ENCODE measurements at places on chromosomes 12 and 14.

DNA sequence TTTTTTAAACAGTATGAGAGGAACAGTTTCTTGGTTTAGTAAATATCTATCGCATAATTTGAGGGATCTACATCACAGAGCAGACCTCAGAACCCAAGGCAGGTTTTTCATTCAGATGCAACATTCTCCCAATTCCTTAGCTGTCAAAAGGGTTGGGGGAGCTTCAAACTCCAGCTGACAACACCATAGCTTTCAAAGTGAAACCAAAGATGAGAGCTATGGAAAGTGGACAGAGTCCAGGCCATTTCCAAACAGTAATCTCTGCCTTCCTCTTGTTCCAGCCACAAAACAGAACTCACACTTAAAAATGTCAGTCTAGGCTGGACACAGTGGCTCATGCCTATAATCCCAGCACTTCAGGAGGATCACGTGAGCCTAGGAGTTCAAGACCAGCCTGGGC lies 87.8 kb downstream of the SPRING1 start:
- DNase-seq, result peak; percentile 35

DNA sequence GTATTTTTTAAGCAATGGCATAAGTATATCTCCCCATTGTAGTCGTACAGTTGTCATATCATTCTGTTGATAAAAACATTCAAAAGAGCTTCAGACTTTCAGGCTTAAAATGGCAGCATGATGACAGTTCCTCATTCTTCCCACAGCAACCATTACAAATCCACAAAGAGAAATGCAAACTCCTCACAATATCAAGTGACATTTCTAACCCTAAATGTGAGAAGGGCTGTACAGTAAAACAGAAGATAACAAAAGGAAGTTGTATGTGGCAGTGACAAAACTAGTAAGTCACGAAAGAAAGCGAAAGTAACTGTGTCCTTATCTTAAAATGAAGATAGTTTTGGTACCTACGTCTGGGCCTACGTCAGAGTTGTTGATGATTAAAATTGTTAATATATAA lies 46.7 kb downstream of the GXYLT1 start:
- peak; percentile 32 for DNase-seq

GRCh38 chr14:56794088-56794556 lies 16.2 kb downstream of the OTX2 start:
- DNase-seq, result no peak

DNA sequence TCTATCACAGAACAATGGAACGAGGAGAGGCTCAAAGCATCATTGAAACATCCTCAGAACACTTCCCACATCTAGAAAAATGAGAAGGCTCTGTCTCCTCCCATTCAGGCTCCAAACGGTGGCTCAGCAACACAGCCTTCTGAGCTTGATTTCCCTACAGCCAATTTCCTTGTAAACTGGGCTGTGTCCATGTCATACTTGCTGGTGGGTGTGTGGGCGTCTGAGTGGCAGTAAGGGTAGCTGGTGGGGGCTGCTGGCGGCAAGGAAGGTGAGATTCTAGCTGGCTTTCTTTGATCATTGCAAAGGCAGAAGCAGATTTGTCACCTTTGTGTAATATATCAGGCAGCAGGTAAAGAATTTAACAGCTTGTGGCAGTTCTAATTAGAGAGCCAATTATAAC lies 163.7 kb downstream of the CALM1 start:
- DNase-seq, result no peak

GRCh38 chr14:72894323-72894622 lies 372 bp upstream of the DPF3 start:
- DNase-seq, result no peak

- no peak for DNase-seq
These were observed 1.3 kb downstream of the TRIM9 start for GRCh38 chr14:51093371-51094281.

GRCh38 chr12:49944046-49944445 lies 6.5 kb upstream of the AQP2 start:
- no peak for DNase-seq

DNA sequence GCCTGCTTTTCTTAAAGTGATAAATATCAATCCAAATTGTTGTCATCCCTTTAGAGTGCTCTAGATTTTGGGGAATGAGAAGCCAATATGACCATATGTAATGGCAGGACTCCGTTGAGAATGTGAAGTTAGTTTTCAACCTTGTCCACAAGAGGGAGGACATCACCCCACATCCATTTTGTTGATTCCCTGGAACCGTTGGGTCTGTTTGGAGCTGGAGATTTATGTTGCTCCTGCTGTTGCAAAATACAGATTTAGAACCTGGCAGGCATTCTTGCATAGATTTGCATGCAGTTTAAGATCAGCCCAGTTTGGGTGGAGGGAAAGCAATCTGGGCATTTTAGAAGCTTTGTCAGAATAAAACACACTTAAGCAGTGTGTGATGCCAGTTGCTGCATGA lies 620.1 kb downstream of the NRXN3 start:
- DNase-seq, result no peak

GRCh38 chr14:22748631-22749068 lies 17.8 kb upstream of the OXA1L start:
- DNase-seq, result no peak

DNA sequence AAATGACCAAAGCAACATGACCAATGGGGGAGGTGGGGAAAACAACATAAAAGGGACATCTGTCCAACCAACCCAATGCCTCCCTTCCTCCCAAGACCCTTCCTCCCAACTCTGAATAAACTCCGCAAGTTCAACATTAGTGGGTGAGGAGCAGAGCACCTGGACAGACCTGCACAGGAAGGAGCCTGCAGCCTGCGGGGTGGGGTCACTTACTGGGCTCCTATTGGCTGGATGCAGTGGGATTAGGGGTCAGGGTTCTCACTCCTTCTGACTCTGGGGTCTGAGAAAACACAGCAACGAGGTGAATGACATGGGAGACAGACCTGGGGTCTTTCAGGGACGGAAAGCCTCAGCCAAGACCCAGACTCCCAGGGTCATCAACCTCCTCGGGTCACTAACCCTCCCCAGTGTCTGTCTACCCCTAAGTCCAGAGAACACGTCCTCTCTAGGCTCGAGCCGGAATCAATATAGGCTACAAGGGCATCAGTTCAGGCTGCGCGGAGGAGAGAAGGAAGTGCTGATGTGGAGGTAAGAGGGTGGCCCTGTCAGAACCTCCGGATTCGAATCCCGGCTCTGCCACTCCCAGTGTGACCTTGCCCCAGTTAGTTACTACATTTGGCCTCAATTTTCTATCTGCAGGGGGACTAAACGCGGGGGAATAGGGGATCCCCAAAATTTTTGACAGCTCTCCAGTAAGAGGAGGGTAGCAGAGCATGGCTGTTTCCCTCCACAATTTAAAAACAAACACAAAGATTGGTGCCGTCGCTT lies 860 bp downstream of the NDRG2 start:
- no peak for DNase-seq

GRCh38 chr14:86038387-86039042 lies 508.6 kb downstream of the FLRT2 start:
- peak; percentile 58 for DNase-seq

GRCh38 chr12:123686636-123687190 lies 15.8 kb downstream of the TCTN2 start:
- DNase-seq, result no peak

GRCh38 chr14:74425525-74426201 lies 347 bp downstream of the SYNDIG1L start:
- peak; percentile 14 for DNase-seq

- no peak for DNase-seq
These were observed 14.7 kb upstream of the POC1B start for GRCh38 chr12:89540586-89540985.

- DNase-seq, result peak; percentile 15
These were observed 9.0 kb downstream of the TPH2 start for GRCh38 chr12:71947645-71948105.

DNA sequence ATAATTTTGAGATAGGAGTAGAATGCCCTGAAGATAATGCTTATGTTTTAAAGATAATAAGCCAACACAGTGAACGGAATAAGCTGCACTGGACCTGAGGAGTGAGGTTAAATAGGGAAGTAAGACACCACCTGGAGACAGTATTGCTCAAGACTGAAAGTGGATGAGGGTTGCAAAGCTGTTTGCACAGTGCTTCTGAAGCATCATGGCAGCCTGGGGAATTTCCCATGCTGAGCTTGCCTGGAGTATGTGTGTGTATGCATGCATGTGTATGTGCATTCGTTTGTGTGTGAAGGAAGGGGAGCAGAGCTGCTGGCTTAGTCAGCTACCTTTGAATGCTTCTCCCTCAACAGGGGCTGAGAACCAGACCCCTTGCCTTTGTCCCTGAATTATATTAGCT lies 35.8 kb downstream of the BHLHE41 start:
- no peak for DNase-seq

- no peak for DNase-seq
These were observed 74.9 kb downstream of the ANO2 start for GRCh38 chr12:5870183-5870582.

GRCh38 chr14:94110552-94111181 lies at the start of gene IFI27:
TSS of gene IFI27 (plus strand) at chr14:94110736.
- peak; percentile 94 for DNase-seq

GRCh38 chr14:59595071-59595470 lies 18.5 kb upstream of the CCDC175 start:
- no peak for DNase-seq

DNA sequence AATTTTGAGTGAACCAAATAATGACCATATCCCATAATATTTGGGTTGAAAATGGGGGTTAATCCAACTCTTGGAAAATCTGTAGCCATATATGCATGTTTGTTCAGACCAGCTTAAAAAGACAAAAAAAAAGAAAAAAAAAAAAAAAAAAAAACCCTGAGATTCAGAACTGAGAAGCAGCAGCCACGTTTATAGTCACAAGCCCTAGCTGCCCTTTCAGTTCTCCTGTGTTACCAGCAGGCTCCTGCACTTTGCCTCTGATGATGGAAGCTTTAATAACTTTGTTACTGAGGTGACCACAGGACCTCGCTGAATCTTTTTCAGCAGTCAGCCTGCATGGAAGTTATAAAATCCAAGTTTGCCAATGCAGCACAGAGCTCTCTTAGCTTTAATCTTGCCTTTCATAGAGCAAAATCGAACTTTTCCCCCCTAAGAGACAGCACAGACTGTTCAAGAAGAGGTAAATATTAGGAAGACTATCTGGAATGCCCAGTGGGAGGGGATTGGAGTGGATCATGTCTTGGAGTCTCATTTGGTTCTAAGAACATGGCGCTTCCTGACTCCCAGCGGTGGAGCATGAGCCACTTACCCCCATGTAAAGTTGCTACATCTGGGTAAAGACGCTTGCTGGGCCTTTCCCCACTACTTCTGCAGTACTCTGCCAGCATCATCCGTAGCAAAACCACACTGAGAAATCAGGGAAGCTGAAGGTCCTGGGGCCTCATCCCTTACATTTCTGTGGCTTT lies 20.6 kb downstream of the GNG2 start:
- DNase-seq, result peak; percentile 52

DNA sequence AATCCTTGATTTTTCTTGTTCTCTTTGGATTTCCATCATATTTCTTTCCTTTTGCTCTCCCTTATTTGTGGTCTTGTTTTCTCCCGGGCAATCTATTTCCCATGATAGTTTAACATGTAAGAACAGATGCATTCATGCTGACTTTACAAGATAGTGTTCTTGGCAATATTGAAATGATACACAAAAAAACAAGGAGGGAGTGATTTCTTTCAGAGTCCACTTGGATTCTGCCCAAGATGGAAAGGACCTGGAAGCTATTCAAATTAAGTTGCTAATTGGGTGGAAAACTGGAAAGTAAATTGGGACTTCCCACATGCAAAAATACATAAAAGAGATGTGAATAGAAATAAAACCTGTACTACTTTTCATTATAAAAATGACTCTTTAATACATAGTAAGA lies 14.4 kb upstream of the YARS2 start:
- DNase-seq, result no peak

- peak; percentile 78 for DNase-seq
These were observed 131.3 kb downstream of the KTN1 start for GRCh38 chr14:55711175-55711811.

GRCh38 chr12:32248441-32249140 lies 141.9 kb downstream of the BICD1 start:
- no peak for DNase-seq

- DNase-seq, result no peak
These were observed 53.1 kb downstream of the SYNE3 start for GRCh38 chr14:95463171-95463901.

DNA sequence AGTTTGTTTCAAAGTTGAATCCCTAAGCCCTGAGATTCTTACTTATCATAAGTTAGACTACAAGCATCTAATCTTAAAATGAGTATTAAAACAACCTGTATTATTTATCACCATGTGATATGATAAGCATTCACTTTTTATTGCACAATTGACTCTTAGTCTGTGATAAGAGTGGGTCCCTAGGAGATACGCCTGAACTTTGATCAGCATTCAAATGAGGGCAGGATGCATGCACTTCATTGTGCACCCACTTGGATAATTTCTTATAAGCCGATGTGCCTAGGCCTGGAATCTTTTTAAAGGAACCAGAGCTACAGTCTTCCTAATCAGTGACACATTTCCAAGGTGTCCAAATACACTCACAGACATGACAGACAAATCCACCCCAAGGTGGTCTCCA lies 31.4 kb upstream of the SPTLC2 start:
- DNase-seq, result no peak

GRCh38 chr14:29144621-29145020 lies 378.0 kb downstream of the FOXG1 start:
- peak; percentile 87 for DNase-seq

Measured in cardiac fibroblast (primary cell).